ENCODE measurements at places on chromosomes 16 and 17.

- no peak for DNase-seq
Measured at GRCh38 chr17:73725794-73726515, 81.7 kb upstream of the SDK2 start.

- no peak for DNase-seq
Measured at GRCh38 chr17:29546830-29547229, 20.0 kb downstream of the ABHD15 start.

- no peak for DNase-seq
Measured at GRCh38 chr16:81180578-81180977, 57.9 kb upstream of the BCO1 start.

GRCh38 chr17:27896701-27897100 is 3.5 kb upstream of the LYRM9 start:
- DNase-seq, result no peak

DNA sequence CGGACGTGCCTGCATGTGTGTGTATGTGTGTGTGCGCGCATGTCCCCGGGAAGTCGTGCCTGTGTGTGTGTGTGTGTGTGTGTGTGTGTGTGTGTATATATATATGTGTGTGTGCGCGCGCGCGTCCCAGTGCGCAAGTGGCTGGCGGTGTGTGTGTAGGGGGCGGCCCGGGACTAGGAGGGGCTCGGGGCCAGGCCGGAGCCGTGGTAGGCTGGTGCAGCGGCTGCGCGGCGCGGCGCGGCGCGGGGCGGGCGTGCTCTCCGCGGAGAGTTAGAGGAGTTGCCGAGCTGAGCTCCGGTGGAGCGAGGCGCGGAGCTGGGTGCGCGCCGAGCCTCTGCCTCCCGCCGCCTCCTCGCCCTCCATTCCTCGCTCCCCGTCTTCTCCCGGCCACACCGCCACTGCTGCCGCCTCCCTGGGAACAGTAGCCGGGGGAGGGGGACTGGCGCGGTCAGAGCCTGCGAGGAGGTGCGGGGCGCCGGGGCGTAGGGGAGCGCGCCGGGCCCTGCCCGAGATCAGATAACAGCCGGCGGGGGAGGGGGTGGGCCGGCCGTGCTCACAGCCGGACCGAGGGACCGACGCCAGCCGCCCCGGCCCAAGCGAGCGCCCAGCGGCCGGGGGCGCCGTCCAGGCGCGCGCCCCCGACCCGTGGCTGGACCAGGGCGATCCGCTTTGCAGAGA is at the start of gene KCNJ12:
Gene KCNJ12 (plus strand): TSS at position 277 of the 678 bp plus-strand sequence. CDS start 38,986 bp downstream, outside the sequence.
- DNase-seq, result no peak

DNA sequence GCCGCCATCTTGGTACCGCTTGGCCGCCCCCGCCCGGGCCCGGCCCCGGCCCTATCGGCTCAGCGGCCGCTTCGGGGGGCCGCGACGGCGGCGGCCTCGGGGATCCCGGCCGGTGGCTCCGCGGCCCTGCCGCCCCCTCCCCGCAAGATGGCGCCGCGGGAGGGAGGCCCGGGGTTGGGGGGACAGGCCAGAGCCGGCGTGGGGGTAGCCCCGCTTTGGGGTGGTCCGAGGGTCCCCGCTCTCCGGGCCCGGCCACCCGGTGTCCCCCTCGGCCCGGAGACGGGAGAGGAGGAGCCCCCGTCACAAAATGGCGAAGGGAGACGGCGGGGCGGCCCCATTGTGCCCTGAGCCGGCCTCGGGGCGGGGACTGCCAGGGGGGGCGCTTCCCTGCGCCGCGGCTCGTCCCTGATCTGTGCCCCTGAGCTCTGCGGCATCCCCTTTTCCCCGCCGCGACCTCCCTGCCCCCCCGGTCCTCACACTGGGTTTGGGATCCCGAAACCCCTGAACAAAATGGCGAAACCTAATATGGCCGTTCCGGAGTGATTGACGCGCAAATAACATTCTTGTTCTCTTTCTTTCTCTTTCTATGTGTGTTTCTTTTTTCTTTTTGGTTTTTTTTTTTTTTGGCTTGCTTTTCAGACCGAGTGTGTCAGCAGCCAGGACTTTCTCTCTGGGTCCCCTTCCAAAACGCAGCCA is 986 bp downstream of the HAPSTR1 start:
- DNase-seq, result peak; percentile 55

DNA sequence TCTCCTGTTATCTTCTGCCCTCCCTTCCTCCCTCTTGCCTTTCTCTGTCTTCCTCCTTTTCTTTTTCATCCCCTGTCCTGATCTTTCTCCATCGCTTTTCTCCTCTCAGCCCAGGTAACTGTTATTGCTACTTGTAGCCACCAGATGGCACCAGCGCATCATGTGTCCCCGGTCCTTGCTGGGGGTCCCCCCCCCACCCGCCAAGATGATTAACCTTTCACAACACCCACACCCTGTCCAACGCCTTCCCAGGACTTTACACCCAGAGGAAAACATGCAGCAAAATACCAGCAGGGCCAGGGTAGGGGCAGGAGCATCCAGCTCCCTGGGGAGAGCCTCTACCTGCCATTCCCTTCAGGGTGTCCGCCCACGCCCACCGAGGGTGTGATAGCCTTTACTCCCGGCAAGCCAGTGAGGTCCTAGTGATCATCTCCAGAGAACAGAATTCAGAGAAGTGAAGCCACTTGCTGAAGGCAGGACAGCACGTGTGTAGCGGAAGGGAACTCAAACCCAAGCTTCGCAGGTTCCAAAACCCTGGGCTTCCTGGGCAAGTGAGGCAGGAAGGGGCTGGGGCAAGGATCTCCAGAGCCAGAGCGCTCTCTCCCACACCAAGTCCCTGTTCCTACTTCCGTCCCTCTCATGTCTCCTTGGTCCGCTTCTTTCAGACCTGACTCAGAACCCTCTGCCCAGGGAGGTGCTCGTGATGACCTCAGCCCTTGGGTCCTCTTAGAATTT is 13.4 kb upstream of the TAC4 start:
- peak; percentile 40 for DNase-seq

- no peak for DNase-seq
Measured at GRCh38 chr16:86533767-86534351, 21.2 kb downstream of the MTHFSD start.

DNA sequence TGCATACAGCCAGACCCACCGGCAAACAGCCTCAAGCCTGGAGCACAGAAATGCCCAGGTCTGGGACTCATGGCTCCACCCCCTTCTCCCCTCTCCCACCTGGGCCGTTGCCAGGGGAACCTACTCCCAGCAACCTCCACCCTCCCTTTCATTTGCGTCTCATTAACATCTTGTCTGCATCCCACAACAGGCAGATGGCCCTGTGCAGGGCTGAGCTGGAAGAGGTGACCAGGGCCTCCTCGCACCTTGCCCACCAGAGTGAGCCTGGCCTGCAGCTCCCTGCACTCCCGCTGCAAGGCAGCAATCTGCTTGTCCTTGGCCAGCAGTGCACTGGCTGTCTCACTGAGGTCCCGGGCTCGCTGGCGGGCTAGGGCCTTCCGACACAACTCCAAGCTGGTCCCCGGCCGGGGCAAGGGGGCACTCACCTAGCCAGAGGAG is 3.3 kb downstream of the TSPOAP1 start:
- DNase-seq, result no peak

- DNase-seq, result no peak
Measured at GRCh38 chr17:48597778-48598631, 4.4 kb upstream of the HOXB5 start.

DNA sequence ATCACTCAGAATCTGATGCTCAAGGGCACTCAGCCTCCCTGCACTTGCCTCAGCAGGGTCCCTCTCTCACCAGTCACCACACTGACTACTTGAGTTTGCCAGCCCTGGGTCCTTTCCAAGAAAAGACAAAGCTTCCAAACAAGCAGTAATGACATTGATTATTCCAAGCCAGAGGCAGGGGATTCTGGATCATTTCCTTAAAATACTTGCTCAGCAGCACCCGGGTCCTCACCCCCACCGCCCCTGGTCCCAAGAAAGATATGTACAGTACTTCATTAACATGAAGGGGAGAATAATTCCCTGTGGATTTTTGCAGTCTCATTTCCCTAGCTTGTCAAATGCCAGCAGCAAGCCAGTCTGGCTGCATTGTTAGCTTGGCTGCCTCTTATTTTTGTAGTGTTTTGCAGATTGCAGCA is 83.2 kb upstream of the GNAO1 start:
- no peak for DNase-seq

DNA sequence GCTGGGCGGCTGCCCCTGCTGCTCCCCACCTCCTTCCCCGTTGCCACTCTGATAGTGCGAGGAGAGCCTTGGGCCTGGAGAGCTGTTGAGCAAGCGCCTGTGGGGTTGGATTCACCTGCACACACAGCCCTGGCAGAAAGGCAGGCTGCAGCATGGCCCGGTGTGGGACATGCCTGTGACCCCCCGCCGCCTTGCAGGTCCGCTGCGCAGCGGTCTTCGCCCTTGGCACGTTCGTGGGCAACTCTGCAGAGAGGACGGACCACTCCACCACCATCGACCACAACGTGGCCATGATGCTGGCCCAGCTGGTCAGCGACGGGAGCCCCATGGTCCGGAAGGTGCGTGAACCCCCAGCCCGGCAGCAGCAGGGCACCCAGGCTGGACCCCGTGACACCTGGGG is 106.8 kb upstream of the CHMP6 start:
- no peak for DNase-seq

DNA sequence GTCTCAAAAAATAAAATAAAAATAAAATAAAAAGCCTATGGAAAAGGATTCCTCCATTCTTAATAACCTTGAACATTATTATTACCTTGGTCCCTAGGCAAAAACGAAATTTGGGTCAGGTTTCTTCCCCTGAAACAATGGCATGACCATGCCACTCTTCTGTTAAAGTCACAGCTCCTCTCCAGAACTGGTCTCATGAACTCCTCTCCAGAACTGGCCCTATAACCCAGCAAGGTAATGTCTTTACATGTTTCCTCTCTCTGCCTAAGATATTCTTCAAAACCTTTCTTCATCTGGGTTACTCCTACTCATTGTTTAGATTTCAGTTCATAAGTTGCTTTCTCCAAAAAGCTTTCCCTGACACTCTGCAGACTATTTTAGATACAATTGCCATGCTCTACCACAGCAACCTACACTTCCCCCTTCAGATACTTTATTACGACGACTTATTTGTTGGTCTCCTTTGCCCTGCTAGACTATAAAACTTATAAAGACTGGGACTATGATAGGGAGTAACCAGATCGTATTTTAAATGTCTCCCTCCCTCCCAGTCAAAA is 13.5 kb downstream of the TRIM37 start:
- no peak for DNase-seq

DNA sequence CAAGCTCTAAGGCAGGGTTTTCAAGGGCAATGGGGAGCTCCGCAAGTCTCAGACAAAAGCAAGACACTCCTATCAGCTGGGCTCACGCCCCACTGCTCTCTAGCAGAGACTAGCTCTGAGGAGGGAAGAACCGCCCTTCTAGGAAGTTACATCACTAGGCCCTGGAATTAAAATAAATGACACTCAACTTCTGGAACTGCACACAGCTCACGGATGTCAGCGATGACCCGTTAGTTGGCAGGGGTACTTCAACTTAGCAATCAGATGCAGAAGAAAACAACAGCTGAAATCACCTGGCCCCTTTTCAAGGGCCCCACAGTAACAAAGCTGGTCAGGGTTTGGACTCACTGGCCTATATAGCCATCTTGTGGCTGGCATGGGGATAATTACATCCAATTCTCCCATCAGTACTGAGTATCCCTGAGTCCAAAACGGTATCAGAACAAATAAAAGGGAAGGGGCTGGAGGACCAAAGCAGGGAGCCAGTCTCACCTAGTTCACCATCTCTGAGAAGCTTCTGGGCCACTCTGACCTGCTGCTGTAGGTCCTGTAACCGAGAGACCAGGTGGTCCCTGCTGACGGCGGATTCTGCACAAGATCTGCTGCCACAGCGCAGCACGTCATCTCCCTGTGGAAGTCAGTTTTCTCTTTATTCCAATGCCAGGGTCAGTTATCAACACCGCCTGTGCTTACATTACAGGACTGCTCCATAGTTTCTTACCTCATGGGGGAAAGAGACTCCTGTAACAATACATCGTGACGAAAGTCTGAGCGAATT is 22.2 kb downstream of the SERPINF1 start:
- no peak for DNase-seq

- no peak for DNase-seq
Measured at GRCh38 chr16:2895813-2896212, 12.8 kb downstream of the FLYWCH2 start.

- DNase-seq, result no peak
Measured at GRCh38 chr16:27156579-27156978, 46.7 kb upstream of the KDM8 start.

DNA sequence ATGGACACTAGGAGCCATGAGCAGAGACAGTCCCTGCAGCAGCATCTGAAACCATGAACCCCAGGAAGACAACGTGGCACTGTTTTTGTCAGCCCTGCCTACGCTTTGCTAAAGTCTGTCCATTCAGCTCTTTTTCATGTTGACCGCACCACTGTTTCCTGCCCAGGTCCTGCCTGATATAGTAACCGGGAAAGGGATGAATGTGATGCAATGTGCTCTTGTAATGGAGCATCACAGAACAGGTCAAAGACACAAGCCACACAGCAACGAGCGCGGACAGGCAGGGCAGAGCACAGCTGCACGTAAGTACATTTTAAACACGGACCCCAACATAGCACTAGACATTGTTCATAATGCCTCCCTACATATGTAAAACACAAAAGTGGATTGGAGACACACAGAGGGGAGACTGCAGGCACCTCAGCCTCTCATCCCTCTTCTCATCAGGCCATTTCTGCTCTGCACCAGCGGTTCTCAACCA is 16.9 kb upstream of the TNFRSF13B start:
- DNase-seq, result no peak

DNA sequence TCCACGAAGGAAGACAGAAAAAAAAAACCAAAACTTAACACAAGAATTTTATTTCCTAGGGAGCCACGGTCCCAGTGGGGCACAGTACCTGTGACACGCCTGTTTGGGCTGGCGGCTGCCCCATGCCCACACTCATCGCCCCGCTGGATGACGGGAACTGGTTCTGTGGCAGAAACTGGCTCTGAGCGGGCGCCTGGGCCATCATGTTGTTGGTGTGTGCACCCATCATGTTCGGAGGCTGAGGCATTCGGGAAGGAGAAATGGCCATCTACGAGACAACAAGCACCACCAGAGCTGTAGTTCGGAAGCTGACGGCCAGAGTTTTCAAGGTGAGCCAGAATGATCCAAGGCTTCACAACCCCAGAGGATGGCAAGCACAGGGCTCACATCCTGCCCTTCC is 56.3 kb upstream of the TRAP1 start:
- no peak for DNase-seq

DNA sequence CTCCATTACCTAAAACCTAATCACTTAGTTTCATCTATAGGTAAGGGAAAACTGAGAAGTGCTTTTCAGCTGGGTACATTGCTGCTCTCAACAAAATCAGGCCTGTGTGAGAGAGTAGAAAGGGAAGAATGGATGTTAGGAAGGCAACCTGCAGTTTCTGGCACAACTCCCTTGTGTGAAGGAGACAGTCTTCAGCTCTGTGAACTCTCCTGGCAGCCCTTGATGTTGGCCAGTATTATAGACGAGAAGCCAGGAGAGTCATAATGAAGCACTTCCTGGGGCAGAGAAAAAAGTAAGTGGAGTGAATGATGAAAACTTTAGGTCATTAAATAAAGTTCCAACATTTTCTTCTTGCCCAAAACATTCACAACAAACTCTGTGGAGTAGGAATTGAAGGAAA is 260.1 kb downstream of the IRX3 start:
- no peak for DNase-seq
